Mucosa of gallbladder (tissue), 1 donor: ENCODE measurements at places on chromosomes 16 and 17.

- DNase-seq: no peak
Observed at GRCh38 chr17:80519091-80519781, 25.4 kb upstream of the RPTOR start.

- DNase-seq: no peak
Observed at GRCh38 chr17:79799174-79799537, 2.3 kb upstream of the CBX8 start.

DNA sequence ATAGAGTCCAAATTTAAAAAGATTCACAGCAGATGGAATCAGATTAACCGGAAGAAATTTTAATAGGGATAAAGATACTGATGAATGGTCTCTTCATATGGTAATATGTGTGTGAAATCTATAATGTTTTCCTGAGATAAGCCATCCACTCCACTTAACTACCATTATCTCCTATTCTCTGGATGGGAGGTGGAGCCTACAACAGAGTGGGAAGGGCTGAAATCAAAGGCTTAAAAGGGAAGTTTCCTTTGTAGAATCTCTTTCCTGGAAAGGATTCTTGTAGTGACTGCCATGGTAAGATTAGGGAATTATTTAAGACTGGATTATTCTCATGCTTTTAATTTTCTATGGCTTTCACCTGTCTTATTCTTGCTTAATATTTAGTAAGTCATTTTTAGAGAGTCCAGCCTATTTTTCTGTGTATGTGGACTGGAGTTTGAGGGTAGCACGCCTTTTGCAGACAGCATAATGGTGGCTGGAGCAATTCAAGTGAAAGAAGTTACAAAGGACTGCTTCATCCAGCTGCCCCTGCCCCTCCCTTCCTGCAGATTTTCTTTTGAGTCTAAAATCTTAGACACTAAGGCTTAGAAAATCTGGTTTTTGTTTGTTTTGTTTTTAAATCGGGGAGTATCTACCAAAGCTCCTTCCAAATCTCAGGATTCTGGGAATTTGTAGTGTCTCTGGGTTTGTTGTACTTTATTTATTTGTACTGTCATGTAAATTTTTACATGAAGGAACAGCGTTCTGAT is 26.5 kb downstream of the KAT7 start:
- DNase-seq: no peak

GRCh38 chr17:1270210-1271029 is at the start of gene BHLHA9:
BHLHA9 (plus strand) TSS chr17:1270444; CDS start chr17:1270564, 120 bp downstream.
- no peak for DNase-seq

DNA sequence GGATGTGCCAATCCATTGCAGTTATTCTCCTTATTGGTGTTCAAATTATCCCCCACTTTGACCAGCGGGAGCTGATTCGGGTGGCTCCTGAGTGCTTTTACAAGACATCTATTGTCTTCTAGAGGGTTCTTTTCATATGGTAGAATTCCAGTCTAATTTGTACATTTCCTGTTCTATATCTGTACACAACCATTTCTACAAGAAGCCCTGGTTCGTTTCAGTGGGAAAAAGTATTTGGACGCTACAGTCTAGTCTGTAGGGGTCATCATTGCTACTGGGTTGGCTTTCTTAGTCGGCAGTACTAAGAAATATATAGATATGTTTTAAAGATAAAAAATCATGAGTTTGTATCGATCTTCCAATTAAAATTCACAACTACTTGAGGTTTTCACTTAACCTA is 262.6 kb downstream of the MAP2K6 start:
- DNase-seq: no peak

DNA sequence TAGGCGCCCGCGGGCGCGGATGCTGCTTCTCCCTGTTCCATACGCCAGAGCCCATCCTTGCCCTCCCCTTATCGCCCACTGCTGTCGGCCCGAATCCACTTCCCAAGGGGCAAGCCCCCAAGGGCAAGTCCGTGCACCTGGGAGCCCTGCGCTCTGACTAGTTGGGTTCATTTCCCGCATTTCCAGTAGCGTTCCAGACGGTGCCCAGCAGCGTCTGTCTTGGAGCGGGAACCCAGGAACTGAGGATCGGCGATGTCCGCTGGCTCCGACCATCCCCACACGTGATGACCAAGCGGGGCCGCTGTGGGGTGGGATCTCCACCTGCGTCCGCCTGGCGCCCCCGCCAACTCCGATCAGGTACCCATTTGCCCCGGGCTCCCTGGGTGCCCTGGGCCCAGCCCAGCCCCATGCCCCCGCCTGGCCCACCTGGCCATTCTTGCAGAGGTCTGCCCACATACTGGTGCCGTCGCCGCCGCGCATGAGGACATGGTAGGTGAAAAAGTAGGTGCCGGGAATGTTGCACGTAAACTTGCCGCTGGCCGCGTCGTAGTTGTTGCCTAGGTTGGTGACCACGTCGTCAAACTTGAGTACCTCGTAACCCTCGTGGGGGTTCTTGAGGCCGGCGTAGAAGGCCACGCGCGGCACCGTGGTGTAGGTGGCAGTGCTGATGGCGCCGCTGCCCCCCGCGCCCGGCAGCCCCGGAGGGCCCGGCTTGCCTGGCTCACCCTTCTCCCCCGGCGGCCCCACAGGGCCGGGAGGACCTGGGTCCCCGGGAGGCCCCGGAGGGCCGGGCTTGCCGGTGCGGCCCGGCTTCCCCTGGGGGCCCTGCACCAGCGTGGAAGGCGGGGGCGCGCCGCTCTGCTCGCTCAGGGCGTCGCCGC is 837 bp downstream of the C1QL1 start:
- no peak for DNase-seq

- DNase-seq: no peak
Observed at GRCh38 chr17:56499799-56500388, 93.6 kb upstream of the NOG start.

- no peak for DNase-seq
Observed at GRCh38 chr17:67171560-67171959, 73.4 kb downstream of the HELZ start.

- no peak for DNase-seq
Observed at GRCh38 chr16:82772215-82772614, 145.4 kb downstream of the CDH13 start.

- DNase-seq: no peak
Observed at GRCh38 chr17:1340371-1340770, 59.7 kb downstream of the YWHAE start.

DNA sequence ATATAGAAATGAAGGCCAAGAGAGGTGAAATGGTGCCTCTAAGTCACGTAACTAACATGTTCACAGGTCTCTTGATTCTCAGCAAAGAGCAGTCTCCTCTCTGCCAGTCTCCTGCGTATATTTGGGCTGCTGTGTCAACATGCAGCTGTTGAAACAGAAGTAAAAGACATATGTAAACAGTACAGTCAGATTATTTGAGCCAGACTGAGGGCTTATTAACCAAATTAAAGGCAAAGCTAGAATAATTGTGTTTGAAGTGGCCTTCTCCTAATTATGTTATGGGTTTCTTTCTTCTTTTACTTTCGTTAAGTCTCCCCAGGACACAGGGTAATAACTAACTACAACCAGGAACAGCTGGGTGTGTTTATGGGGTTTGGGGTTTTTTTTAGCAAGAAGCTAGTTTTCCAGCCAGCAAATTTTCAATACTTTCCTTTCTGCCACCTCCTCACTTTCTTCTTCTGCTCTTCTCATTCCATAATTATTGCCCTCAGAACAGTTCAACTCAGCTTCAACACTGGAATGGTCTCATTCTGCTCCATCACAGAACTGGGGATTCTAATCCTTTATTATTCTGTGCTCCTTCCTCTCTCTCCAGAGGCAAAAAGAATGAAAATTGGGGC is 18.4 kb downstream of the G6PC1 start:
- no peak for DNase-seq

DNA sequence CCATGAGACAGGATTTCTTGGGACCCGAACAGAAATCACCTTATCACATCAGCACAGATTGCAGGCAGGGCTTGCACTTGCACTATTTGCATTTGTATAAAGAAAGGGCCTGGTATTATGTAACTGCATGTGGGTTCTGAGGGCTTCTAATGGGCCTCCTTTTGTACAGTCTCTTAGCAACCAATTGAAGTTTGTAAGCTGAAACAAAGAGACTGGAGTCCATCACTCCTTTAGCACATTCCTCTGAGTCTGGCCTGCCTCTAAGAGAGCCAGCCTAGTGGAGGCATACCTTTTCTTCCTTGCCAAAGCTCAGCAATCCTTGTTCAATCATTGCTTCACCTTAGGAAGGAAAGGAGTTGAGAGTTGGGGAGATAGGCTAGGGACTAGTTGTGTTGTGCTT is 387.1 kb downstream of the XYLT1 start:
- DNase-seq: no peak

- no peak for DNase-seq
Observed at GRCh38 chr16:48561960-48562393, 48.0 kb downstream of the N4BP1 start.

DNA sequence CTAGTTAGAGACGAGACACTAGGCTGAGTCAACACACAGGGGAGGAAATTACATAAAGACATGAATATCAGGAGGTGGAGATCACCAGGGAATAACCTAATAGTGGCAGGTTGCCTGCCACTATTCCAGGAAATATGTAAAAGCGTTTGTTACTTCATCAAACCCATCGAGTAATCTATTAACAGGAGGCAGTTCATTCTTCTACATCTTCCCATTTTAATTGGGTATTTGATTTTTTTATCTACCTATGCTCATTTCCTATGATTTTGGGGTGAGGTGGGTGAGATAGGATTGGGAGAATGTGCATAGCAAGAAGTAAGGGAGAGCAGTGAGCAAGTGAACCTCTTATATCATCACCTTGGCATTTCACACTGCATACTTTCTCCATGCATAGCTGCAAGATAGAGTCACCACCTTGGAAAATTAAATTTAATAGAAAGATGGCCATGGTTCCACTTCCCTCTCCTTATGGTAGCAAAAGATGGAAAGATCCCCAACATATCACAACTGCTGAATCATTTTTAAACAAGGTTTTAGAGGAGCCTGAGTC is 312.2 kb downstream of the TMEM114 start:
- no peak for DNase-seq

DNA sequence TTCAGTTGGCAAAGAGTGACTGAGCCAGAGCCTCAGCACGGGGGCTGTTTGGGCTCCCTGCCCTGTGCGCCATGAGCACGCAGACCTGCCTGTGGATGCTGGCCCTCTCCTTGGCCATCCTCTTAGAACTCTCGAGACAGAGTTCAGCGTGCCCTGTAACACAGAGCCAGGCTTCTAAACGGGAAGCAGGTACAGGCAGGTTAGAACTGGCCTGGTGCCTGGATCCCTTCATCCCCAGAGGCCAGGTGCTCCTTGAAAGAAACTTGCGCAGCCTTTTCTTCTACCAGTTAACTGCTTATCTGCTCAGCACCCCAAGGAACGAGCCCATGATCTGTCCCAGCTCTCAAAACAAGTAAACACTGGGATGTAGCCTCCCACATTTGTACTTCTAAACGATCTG is 6.9 kb downstream of the CCNF start:
- no peak for DNase-seq

- DNase-seq: no peak
Observed at GRCh38 chr16:30028438-30029076, 2.5 kb downstream of the TLCD3B start.

DNA sequence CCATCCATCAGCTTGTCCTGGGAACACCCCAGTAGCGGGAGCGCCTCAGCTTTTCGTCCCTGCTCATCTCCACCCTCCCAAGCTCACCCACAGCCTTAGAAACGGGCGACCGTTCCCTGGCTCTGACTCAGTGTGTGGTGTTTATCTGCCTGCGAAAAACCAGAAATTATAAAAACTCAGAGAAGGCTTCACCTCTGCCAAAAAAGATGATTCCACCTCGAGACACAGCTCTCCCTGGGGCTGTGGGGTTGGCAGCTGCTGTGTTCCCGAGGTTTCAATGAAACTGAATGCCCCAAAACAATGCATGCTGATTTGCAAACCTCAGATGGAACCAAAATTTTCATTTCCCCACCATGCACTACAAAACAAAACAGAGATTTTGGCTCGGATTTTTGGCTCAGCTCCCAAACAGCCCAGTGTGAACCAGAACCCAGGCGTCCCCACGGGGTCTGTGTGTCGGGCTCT is 62.4 kb upstream of the MED9 start:
- no peak for DNase-seq

GRCh38 chr17:1222321-1222720 is 42.5 kb upstream of the ABR start:
- DNase-seq: no peak

- DNase-seq: no peak
Observed at GRCh38 chr17:46730026-46730425, 88.5 kb downstream of the WNT3 start.

DNA sequence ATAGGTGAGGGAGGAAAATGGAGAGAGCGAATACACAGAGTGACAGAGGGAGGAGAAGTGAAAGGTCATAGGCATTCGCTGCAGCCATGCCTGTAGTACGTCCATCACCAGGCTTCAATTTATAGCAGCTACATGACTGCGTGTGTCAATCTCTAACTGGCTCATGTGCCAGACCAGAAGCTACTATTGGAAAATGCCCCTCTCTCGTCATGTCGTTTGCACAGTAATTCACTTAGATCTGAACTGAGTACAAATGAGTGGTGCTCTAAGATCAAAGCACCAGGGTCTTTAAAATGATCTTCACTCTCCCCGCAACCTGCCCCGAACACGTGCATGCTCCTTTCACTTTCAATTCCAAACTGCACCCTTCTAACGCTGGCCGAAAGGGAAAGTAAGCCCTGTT is 51.3 kb downstream of the ADCY9 start:
- no peak for DNase-seq

DNA sequence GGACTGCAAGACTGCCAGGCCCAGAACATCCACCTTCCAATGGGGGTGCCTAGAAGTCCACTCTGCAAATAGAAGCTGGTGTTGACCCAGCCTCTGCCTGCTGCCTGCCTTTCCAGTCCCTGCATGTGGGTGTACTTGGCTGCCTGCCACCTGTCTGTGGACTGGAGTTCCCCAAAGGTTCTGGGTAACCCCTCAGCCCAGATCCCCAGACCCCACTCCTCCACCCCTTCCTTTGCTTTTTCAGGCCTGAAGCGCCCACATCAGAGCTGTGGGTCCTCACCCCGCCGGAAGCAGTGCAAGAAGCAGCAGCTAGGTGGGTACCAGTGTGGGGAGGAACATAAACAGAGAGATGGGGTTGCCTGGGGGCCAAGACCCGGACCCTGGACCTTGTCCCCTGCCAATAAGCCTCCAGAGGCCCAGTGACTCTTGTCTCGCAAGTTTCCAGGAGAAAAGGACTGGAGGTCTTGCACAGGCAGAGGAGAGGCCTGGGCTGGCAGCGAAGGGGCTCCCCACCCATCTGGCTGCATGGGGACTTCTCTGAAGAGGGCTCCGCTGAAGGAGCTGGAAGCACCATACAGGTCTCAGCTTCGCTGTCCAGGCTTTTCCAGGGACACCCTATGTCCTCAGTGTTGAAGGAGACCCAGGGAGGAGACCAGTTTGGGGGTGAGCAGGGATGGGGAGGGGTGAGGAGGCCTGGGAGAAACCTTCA is 34.3 kb downstream of the NLRC5 start:
- no peak for DNase-seq

DNA sequence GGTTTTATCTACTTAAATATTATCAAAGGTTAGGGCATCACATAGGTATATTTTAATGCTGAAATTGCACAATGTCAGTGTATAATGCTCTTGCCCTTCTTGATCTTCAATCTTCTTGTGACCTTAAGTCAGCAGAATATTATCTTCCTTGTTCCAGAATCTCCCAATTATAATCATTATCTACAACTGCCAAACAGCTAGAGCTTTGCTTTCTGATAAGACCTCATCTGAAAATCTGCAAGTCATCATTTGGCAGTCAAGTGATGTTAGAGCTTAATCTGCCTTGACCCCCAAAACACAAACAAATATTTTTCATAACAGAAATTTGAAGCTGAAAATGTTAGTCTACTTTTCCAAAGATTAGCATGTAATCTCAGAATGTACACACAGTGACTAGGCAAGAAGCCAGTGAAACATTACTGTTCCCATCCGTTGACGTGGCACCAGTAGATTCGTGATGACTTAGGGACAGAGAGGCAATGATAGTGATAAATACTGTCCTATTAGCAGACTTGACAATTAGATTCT is 19.8 kb downstream of the REXO5 start:
- no peak for DNase-seq
